NCI-H460 (cell line): ENCODE measurements at places on chromosomes 5 and 9.

GRCh38 chr9:37151812-37152211, 31.4 kb downstream of the ZCCHC7 start:
- no peak for DNase-seq

GRCh38 chr9:93263334-93264229, 79.6 kb downstream of the WNK2 start:
- DNase-seq, result no peak

GRCh38 chr9:129373361-129373760, 195.3 kb upstream of the IER5L start:
- no peak for DNase-seq

DNA sequence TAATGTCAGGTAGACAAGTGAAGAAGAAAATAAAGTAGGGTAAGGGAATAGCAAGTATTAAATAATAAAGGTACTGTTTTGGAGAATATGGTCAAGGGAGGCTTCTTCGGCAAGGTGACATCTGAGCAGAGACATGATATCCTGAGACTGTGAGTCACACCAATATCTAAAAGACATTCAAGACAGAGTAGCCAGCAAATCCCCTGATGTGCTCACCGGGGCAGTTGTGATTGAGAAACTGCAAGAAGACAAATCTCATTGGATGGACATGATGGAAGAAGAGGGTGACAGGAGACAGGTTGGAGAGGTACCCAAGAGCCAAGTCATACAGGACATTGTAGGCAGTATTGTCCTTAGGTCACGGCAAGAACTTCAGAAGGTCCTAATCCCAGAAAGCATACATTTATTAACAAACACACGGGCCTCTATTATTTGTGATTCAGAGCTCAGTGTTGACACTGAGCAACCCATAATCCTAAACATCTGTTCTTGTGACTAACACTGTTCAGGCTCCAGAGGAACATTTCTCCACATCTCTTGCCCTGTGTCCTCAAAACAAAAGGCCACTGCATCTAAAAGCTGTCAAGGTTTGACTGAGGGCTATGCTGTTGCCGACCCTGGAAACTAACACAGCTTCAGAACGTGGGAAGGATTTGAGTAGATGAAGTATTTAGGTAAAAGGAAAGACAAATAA, 258.7 kb upstream of the CLINT1 start:
- no peak for DNase-seq

GRCh38 chr5:150774145-150774544, 4.4 kb upstream of the SMIM3 start:
- DNase-seq, result no peak

- no peak for DNase-seq
These were observed 47.0 kb downstream of the RAPGEF1 start for GRCh38 chr9:131692612-131693562.

DNA sequence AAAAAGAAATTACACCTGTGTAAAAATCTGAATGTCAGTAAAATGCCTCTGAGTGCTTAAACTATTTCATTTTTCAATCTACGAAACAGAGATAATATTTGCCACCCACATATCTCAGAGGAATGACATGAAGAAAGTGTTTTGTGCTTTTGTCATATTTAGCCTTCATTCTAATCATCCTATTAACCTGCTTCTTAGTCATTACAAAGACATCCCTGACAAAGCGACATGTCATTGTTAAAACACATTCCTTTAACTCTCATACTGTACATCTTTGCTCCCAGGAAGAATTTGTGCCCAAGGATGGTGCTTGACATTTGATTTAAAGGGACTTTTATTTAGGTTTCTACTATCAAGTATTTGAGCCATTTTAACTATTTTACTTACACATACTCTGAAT, 275.9 kb downstream of the DMRTA1 start:
- DNase-seq, result no peak

DNA sequence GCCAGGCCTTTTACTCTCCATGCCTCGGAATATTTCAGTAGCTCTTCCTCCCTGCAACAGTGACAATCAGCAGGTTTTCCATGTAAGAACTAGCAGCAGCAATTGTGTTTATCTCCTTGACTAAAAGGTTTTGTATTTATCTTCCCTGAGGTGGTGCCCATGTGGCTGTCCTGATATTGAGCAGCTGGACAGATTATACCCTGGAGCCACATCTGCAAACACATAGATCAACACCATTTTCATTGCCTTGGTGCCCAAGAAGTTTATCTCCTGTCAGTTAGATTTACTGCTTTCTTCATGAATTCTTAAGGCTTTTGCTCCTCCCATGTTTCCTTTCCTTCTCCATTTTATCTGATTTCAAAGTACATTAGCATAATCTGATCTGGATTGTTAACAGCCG, 378.4 kb downstream of the SPATA31D1 start:
- no peak for DNase-seq

- no peak for DNase-seq
These were observed 3.9 kb downstream of the KYAT1 start for GRCh38 chr9:128877852-128878251.

- DNase-seq, result no peak
These were observed 619.8 kb downstream of the HINT1 start for GRCh38 chr5:130545291-130545690.

GRCh38 chr5:1555011-1555807, 31.4 kb upstream of the LPCAT1 start:
- DNase-seq, result no peak

- DNase-seq, result no peak
These were observed 26.4 kb downstream of the SLC31A2 start for GRCh38 chr9:113177251-113177650.

GRCh38 chr9:126927419-126927818, 12.8 kb downstream of the RALGPS1 start:
- DNase-seq, result no peak

DNA sequence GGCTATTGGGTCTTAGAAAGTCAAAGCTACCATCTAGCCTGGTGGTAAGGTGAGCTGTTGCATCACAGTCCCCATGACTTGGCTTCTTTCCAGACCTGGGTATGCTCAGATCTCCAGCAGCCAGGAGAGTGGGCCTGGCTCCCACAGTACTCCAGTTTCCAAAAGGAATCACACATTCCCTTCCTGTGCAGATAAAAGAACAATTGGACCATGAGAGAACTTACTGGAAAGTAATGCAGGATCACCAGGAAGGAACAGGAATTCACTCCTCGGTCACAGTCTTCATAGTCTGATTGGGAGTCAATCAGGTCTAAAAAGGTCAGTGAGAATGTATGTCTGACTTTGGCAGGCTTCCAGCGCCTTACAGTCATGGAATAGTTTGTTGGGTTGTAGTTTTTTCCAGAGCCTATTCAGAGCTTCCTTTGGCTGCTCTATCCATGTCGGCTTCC, 47.8 kb upstream of the CD180 start:
- DNase-seq, result no peak

GRCh38 chr9:130952065-130952762, 13.2 kb upstream of the FIBCD1 start:
- DNase-seq, result no peak

DNA sequence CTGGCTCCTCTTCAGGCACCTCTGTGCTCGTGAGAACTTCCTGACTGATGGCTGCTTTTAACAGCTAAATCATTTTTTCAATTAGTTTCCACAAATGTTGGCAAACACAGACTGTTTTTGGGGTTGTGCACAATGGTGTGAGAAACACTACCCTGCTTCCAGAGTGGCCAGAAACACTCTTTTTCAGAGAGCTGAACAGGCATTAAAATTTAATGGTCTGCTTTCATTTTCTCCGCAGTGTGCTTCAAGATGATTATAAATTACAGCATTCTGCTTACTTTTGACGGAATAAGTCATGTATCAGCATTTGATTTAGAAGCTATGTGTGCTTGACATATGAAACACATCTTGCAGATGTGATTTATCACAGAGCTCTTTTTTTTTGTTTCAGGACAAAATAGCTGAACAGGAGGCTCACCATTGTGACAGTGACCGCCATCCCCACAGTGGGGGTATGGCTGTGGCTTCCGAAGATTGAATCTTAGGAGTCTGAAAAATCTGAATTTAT, 454.5 kb upstream of the ZNF608 start:
- no peak for DNase-seq

GRCh38 chr5:173839117-173839713, 48.9 kb upstream of the CPEB4 start:
- no peak for DNase-seq

GRCh38 chr5:173563246-173563645, 53.2 kb downstream of the BOD1 start:
- no peak for DNase-seq

GRCh38 chr9:6632516-6633183, 12.9 kb downstream of the GLDC start:
- DNase-seq, result no peak

GRCh38 chr9:122085260-122085659, 7.8 kb downstream of the TTLL11 start:
- no peak for DNase-seq

GRCh38 chr5:1093361-1093760, 18.5 kb downstream of the SLC12A7 start:
- no peak for DNase-seq

GRCh38 chr5:171415115-171415730, 4.2 kb upstream of the FGF18 start:
- DNase-seq, result no peak

GRCh38 chr5:56496581-56497063, 263.5 kb upstream of the ANKRD55 start:
- DNase-seq, result no peak

- no peak for DNase-seq
These were observed 82.0 kb upstream of the TTC23L start for GRCh38 chr5:34756781-34757624.

- no peak for DNase-seq
These were observed 94.3 kb downstream of the INSYN2B start for GRCh38 chr5:169886033-169886432.

DNA sequence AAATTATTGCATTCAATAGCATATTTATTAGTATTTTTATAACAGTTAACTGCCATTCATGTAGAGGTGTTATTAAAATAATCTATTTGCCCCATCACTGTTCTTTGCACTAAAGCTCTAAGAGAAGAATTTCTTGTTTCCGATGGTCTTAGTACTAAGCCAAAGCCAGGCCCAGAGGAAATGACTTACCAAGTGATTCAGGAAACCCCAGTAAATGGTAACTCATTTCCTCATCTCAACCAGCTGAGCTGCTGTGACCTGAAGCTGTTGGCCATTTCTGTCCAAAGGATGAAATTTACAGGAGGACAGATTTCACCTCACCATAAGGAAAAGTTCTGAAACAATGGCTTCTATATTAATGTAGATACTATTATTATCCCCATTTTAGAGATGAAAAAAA, 117.0 kb downstream of the PIK3R1 start:
- DNase-seq, result no peak

- DNase-seq, result no peak
These were observed 127.8 kb upstream of the PHYKPL start for GRCh38 chr5:178360222-178360925.

GRCh38 chr5:162107591-162107990, 40.0 kb downstream of the GABRG2 start:
- no peak for DNase-seq

GRCh38 chr9:96604004-96604319, 15.7 kb downstream of the CDC14B start:
- no peak for DNase-seq

DNA sequence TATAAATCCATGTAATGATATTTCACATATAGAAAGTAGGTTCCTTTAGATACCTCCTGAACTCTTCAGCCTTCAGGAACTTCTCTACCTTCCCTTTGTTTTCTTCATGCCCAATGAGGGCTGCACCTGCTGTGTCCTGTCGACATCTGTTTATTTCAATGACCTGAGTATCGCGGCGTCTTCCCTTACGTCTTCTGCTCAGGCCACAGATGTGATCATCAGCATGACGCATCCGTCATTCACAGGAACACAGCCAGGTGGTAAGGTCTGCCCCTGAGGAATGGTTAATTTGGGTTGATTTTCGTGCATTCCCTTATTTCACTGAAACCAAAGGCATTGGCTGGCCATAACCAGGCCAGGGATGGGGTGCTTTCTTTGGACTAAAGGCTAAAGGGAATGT, 217.1 kb downstream of the MED10 start:
- no peak for DNase-seq

DNA sequence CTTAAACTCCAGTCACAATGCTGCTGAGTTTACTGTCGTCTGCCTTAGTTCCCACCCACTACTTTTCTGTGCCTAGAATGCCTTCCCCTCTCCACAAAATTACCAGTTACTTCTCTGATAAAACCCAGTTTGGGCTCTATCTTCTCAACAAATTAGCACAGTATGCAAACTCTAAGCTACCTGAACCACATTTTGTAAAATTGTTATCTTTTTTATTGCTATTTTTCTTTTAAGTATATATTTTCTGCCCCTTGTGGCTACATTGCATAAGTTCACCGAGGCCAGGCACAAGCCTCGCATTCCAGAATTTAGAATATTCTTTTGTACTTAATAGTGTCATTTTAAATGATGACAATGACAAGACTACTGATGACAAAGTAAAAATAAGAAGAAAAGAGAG, 60.0 kb downstream of the POU5F2 start:
- no peak for DNase-seq

DNA sequence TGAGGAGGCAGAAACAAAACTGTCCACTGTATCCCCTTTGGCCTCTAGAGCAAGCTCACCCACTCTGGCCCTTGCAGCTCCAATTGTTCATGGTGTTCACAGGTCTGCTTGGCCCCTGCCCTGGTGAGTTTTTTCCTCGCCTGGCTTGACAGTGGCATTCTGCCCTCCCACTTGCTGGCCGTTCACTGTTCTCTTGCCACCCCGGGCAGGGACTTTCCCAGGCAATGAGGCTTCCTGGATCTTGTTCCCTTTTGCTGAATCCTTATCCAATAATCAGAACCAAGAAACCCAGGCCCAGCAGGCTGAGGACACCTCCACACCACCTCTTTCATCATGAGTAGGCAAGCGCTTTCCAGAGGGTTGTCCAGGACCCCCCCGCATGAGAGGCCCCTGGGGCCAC, 31.2 kb downstream of the ZNF618 start:
- DNase-seq, result no peak

- no peak for DNase-seq
These were observed 651.4 kb downstream of the CETN3 start for GRCh38 chr5:89758146-89758545.

DNA sequence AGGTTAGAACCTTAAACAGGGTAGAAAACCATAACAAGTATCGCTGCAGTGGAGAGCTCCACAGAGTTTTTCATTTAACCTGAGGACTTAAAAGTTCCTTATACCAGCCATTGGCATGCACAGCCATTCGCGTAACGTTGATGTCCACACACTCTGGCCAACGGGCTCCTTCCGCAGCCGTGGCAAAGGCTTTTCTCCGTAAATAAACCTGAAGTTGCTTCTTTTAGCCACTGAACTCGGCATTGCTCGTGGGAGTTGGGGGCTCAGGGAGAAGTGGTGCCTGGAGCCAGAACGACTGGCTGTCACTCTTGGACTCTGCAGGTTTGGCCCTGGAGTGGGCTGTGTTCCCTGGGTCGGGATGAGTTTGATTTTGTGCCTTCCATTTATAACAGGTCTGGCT, 125.9 kb upstream of the LMX1B start:
- DNase-seq, result no peak

DNA sequence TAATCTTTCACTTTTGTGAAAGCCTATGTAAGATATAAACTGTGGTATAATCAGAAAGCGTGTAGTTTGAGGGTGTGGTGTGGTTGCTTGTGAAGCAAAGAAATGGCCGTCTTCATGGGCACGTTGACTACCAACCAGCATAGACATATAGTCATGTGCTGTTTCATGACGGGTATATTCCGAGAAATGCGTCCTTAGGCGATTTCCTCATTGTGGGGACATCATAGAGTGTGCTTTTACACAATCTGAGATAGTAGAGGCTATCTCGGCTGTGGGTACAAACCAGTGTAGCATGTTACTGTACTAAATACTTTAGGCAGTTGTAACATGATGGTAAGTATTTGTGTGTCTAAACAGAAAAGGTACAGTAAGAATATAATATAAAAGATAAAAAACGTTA, 79.7 kb upstream of the LRRC70 start:
- DNase-seq, result no peak

- no peak for DNase-seq
These were observed 48.5 kb downstream of the MFAP3 start for GRCh38 chr5:154087260-154087659.
